RPMI8226 (cell line): ENCODE measurements at places on chromosomes 4 and X.

DNA sequence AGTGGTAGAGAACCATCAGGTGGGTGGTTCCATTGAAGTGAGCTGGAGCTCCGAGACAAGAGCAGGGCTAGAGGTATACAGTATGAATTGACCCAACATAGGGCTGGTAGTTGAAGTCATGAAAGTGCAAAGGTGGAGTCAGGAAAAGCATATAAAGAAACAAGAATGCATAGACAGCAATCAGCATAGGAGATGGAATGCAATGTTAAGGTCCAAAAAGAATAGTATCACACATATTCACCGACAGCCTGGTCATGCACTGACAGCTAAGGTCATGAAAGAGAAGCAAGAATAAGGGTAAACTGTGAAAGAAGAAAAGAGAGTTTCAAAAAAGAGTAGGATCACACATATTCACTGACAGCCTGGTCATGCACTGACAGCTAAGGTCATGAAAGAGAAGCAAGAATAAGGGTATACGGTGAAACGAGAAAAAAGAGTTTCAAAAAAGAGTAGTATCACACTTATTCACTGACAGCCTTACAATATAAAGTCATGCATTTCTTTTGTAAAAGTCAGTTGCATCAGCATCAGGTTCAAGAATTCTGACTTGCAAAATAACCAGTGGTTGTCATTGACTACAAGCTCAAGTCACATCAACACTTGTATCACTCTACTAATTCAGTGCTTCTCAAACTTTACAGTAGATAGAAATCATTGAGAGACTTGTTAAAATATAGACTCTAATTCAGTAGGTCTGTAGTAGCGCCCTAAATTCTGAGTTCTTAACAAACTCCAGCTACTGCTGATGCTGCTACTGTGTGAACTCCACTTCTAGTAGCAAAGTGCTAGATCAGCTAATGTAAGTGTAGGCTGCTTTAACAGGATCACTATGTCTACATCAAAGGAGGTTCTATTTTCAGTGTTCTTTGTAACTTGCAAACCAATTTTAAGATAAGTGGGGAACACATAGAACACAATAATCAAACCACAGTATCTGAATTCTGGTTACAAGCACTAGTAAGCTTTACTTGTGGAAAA, 221.9 kb downstream of the PDGFC start:
- no peak for DNase-seq

GRCh38 chr4:8435656-8436121, 4.8 kb downstream of the ACOX3 start:
- DNase-seq, result no peak

DNA sequence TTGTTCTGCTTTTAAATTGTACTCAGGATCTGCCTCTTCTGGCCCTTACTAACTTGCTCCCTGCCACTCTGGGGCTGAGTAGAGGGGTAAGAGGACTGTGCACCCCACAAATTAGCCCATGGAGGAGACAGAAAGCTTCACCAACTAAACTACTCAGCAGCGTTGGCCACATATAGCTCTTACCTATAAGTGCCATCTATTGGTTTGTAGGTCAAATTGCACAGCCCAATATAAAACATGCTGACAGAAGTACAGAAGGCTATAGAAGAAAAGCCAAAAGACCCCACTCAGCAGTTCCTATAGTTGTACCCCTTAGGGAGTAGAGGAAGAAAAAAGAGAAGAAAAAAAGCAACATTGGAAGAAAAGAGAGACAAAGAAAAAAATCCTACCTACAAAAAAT, 341.2 kb upstream of the FMR1 start:
- no peak for DNase-seq

GRCh38 chrX:100207331-100208024, 202.6 kb downstream of the PCDH19 start:
- no peak for DNase-seq

- DNase-seq, result no peak
Measured at GRCh38 chrX:69951753-69952152, 98.0 kb downstream of the AWAT2 start.

DNA sequence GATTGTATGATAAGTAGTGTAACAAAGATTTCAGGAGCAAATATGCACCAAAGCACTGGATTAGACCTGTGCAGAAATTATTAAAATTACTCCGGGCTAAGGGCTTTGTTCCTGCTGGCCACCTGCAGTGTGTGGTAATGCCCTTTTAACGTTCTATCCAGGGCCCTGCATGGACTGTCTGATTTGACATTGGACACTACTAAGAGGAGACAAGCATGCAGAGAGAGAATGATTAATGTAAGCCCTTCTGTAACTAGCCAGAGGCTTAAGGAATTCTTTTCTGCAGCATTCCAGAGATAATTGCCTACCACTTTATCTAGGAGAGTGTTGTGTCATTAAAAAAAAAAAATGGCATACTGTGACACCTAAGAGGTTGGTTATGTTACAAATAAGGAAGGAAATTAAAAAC, 117.0 kb downstream of the PCDH7 start:
- DNase-seq, result no peak

- DNase-seq, result no peak
Measured at GRCh38 chrX:129845616-129846190, 2.0 kb upstream of the ZDHHC9 start.

GRCh38 chr4:113390850-113391249, 341.4 kb downstream of the ANK2 start:
- DNase-seq, result no peak

- DNase-seq, result no peak
Measured at GRCh38 chrX:26848511-26848910, 614.6 kb downstream of the PPP4R3C start.

- DNase-seq, result no peak
Measured at GRCh38 chr4:170400361-170400760, 310.6 kb upstream of the AADAT start.
